Activated CD4-positive, alpha-beta memory T cell treated with anti-CD3 and anti-CD28 coated beads for 36 hours (primary cell): ENCODE measurements at places on chromosomes 11 and 22.
A peak's percentile ranks its signal among the peaks of the same experiment; 100 is the strongest.

DNA sequence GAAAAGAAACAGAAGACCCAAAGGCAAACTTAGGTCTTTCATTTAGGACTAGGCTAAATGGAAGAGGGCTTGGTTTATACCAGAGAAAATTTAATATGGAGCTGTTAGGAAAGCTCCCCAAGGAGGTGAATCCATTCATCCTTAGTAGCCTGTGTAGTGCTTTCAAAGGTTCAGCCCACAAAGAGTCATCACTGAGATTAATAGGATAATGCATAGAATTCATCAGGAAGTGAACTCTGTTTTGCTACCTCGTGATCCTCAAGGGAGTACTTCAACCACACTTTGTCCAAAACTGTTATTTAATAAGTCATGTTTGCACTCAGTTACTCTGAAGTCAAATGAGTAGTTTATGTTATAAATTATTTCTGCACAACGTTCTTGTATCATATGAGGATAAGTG is 43.3 kb upstream of the MMP7 start:
- no peak for DNase-seq

- DNase-seq: peak; percentile 73
These were observed 12.7 kb upstream of the CD44 start for GRCh38 chr11:35126000-35126878.

DNA sequence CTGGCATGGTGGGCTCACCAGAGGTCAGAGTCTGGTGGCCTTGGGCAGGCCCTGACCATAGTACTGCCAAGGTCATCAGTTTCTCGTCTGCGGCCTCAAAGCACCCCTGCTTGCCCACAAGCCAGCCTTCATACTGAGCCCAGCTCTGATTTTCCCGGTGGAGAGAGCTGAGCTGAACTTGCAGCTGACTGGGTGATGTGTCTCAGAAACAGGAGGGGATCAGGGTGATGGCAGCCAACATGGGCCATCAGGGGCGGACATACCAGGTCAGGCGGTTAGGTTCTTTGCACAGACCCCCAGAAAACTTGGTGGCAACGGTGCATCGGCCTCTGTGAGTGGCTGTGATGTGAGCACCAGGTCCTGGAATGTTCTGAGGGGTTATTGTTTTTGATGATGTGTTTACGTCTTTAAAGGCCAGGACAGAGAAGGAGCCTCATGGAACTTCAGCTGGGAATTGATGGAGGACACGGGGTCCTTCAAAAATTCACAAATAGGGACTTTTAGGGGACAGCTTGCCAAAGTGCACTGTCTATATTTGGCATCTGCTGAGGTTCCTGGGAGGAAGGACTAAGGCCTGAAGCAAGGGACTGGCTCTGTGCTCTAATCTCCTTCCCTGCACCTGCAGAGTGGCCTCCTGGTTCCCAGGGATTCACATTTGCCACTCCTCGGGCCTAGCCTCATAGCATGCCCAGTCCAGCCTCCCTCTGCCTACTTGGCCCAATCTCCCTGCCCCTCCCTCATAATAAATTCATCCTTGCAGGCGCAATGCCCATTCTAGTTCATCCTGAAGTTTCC is 131.2 kb downstream of the OSBP2 start:
- DNase-seq: no peak

DNA sequence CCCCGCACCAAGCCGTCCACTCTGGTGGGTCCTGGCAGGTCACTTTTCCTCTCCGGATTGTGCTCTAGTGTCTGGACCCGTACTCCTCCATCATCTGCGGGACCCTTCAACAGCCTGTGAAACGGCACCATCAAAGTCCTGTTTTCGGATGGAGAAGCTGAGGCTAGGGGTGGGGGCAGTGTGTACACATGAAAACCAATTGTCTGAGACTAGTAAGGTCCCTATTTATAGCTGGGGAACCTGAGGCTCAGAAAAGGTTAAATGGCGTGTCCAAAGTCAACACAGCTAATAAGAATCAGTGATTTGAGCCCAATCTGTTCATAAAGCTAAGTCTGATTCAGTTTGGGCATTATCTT is 668 bp upstream of the LRRC32 start:
- no peak for DNase-seq

- no peak for DNase-seq
These were observed 942 bp upstream of the TSPAN18 start for GRCh38 chr11:44725757-44726282.

DNA sequence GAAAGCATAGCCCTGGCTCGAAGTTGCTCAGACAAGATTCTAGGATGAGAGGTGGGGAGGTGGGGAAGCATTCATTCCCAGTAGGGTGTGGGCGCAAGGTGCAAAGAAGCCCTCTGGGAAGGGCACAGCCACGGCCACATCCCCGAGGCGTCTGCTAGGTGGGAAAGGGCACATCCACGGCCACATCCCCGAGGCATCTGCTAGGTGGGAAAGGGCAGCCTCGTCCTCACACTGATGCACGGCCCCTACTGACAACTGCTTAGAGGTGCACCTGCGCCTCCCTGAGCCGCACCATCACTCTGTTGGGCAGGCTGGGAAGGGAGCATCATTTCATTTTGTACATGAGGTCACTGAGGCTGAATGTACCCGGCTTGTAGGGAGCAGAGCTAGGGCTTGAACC is 94.6 kb upstream of the PITPNB start:
- no peak for DNase-seq

- DNase-seq: no peak
These were observed 15.6 kb downstream of the DCUN1D5 start for GRCh38 chr11:103076361-103076760.

DNA sequence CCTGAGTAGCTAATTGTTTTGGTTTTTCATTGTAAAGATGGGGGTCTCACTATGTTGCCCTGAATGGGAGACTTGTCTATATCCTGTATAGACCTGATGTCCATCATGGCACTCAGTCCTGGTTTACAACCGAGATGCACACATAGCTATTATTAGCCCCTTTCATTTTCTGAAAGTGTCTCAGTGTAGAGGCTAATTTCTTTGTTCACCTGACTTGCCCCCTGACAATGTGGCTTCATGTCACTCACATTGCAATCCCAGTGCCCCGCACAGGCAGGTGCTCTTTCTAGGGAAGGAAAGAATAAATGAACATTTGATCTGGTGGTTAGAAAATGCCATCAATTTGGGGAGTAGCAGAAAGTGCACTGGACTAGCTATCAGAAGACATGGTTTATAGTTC is 13.1 kb upstream of the KDM2A start:
- DNase-seq: no peak

DNA sequence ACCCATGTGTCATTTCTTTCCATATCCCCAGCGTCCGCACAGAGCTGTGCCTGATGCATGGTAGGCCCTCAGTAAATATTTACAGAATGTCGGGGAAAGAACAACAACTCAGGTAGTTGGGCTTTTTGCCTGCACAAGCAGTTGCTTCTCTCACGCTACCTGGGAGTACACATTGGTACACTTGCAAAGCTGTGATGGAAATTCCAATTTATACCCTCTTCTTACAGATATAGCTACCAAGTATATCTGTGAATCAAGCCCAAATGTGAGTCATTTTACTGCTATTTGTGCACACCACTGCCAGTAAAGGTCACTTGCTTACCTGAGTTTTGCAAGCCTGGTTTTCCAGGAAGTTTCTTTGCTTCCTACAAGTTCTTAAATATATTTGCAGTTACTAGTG is 333.0 kb upstream of the NARS2 start:
- DNase-seq: no peak

GRCh38 chr11:134501406-134502152 is 89.5 kb upstream of the B3GAT1 start:
- peak; percentile 1 for DNase-seq

- DNase-seq: no peak
These were observed 5.1 kb downstream of the LRRC51 start for GRCh38 chr11:72085621-72086351.

- no peak for DNase-seq
These were observed 452 bp downstream of the BIRC3 start for GRCh38 chr11:102317768-102318103.

DNA sequence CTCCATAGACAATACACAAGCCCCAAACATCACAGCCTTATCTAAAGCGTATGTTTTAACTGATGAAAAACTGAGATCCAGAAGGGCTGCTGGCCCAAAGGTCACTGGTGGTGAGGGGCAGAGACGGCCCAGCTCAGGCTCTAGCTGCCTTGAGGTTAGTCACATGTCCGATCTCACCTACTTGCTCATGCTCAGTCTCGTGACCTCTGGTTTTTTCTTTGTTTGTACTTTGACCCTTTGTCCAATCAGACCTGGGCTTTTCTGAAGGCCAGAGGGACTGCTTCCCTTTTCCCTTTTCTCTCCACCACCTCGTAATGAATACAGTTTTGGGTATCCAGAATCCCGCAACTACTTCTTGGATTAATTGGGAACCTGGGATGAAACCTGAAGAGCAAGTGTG is 28.6 kb downstream of the MMP20 start:
- DNase-seq: no peak

DNA sequence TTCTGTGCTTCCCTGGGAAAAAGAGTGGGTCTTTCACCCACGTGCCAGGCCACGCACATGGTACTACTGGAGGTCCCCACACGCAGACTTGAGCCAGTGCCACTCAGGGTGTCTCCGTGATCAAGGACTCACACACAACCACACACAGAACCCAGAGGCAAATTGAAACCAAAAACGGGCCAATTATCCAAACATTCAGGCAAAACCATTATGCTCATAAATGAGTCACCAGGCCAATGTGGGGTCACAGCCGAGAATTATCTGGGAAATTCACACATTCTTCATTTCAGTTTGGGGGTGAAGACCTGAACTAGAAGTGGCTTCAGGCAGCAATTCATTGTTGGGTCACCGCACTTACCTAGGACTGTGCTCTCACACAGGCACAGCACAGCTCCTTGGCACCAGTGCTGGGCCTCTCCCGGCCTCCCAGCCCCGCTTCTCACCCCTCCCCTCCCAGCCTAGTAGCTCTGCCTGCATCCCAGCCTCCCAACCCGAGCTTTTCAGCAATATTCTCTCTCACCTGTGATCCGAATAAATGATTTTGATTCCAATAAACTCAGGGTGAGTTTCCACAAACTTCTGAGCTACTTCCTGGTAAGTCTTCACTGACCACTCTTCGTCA is 28.0 kb downstream of the ADA2 start:
- no peak for DNase-seq

- no peak for DNase-seq
These were observed 305.2 kb downstream of the RAB38 start for GRCh38 chr11:87870086-87870485.

DNA sequence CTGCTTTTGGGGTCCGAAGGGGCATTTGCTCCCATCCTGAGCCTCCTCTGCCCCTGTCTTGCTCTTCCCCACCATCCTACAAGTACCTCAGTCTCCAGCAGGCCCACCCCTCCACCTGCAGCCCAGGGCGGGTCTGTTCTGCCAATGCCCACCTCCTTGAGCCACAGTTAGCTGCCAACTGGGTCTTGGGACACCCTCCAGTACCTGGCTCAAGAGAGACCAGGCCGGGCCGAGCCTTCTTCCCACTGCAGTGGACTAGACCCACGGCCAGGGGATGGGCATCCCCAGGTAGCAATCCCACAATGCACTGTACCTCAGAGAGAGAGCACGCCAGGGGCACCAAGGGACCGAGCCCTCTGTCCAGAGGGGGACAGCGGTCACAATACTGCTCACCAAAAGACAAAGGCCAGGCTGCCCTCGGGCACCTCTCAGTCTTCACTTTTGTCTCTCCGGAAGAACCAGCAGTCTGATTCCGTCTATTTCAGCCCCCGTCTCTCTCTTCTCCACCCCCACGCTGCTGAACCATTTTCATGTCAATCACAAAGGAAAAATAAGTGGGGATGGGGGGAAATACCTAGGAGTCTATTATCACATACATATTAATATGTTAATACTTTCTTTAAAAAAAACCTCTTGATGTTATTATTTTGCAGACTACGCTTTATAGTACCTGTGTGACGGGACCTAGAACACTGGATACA is 51.7 kb downstream of the SYT13 start:
- no peak for DNase-seq

- DNase-seq: no peak
These were observed 59.5 kb downstream of the NECTIN1 start for GRCh38 chr11:119669487-119669886.
